ENCODE measurements at places on chromosomes 3 and 15.

DNA sequence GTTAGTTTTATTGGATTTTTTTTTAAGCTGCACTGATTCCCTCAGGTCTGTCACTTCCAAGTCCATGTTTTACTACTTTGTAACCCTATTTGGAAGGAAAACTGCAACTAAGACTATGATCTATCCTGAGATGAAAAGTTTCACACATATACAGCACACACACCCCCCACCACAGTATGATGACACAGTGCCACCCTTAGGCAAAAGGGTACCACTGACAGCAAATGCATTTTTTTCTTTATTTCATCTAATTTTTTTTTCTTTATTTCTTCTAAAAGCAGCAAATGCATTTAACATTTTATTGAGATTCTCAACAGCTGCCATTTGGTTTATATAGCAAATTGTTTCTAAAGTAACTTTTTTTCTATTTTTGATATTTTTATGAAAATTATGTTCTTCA is 21.2 kb downstream of the NGRN start:
- no peak for DNase-seq

- no peak for DNase-seq
Measured at GRCh38 chr3:38108649-38109579, 28.0 kb downstream of the ACAA1 start.

GRCh38 chr15:77243135-77243534 is 172.2 kb upstream of the TSPAN3 start:
- DNase-seq = no peak

GRCh38 chr3:154427685-154428285 is 2.2 kb downstream of the GPR149 start:
- DNase-seq = no peak

DNA sequence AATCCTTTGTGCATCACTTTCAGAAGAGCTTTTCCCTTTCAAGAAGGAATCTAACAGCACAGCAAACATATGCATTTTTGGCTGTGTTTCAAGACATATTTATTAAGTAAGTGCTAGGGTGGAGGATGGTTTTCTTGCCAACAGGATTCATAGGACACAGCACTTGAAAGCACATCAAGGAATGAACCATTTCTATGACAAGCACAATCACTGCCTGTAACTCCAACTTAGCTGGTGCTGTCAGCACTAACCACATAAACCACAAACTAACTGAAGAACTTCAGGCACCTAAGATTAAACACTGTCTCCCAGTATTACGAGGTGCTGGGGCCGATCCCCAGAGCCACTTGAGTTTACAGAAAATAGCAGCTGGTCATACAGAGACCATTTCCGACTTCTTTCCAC is 35.4 kb upstream of the SPRED1 start:
- DNase-seq = no peak

DNA sequence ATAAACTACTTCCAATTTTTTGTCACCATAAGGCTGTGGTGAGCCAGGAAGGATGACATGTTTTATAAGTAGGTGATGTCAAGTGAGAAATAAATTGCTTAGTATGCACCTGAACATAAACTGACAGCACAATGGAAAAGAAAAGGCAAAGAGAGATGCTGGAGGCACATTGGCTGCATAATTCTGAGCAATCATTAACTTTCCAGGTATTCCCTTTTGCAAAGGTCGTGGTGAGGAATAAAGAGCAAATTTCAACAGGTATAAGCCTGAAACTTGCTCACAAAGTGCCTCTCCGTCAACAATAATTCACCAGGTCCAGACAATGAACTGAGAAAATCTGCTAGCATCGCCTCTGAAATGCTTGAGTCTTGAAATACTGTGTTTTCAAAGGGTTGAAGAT is 48.2 kb downstream of the ITGB5 start:
- no peak for DNase-seq

DNA sequence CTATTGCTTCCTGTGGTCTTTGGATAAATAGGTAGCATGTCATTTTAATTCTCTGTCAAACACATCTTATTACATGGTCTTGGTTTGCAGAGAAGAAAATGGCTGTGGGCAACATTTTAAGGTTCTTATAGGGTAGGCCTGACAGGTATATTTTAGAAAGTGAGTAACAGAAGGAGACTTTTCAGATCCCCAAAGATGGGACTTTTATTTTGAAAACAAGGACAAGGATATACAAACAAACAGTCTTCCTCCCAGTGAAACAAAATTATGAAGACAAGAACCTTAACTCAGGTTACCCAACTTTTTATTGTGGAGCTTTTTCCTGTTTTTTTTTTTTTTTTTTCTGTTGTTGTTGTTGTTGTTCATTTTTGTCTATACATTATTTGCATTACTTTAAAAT is 916.2 kb downstream of the NTRK3 start:
- no peak for DNase-seq
